ENCODE measurements at places on chromosomes 2 and 18.

- no peak for DNase-seq
These were observed 2.1 kb downstream of the DHRS9 start for GRCh38 chr2:169071455-169071854.

- DNase-seq = no peak
These were observed 120.0 kb downstream of the DOCK10 start for GRCh38 chr2:224922142-224922727.

DNA sequence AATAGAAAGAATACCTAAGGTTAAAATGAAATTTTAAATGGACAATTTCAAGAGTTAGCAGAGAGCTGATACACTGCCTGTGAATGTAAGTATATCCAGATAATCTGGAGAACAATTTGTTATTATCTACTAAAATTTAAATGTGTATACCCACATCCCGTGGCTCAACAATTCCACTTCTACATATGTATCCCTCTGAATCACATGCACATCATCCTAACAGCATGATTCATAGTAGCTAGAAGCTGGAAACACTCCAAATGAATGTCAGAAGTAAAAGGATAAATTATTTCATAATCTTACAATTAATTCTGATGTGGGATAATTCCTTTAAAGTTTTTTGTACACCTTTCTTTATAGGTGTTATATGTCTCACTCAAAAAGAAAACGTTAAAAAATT, 87.9 kb downstream of the CNTNAP5 start:
- DNase-seq = no peak

DNA sequence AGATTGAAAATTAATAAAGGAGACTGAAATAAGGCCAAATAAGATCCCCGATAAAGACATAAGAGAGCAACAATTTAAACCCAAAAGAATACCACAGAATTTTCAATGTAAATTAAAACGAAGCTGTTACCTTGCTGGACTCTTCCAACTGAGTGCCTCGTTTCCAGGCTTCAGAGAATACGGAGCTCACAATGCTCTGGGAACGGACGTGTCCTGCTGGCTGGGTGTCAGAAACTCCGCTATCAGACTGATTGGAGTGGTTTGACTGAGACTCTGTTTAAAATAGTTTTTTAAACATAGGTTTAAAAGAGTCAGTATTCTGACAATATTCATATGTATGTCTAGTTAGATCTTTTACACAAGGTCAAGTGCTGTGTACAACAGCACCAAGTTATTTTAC, 90.4 kb downstream of the RAPH1 start:
- no peak for DNase-seq

- DNase-seq = no peak
These were observed 474.8 kb downstream of the METTL4 start for GRCh38 chr18:2096551-2096950.

DNA sequence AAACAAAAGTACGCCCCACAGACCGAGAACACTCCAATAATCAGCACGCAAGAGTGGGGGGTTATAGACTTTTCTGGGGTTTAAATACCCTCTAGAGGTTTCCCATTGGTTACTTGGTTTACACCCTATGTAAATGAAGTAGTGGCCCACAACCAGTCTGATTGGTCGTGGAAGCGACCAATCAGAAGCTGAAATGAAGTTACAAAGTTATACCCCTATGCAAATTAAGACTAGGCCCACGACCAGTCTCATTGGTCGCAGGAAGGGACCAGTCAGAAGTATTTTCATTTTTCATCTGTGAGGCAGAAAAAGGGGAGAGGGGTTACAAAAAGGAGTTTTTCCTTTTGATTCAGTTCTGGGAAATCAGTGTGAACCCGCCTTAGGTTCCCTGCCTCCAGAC, 55.3 kb upstream of the YWHAQ start:
- no peak for DNase-seq

- DNase-seq = no peak
These were observed 212.6 kb upstream of the ACVR2A start for GRCh38 chr2:147632198-147632597.

DNA sequence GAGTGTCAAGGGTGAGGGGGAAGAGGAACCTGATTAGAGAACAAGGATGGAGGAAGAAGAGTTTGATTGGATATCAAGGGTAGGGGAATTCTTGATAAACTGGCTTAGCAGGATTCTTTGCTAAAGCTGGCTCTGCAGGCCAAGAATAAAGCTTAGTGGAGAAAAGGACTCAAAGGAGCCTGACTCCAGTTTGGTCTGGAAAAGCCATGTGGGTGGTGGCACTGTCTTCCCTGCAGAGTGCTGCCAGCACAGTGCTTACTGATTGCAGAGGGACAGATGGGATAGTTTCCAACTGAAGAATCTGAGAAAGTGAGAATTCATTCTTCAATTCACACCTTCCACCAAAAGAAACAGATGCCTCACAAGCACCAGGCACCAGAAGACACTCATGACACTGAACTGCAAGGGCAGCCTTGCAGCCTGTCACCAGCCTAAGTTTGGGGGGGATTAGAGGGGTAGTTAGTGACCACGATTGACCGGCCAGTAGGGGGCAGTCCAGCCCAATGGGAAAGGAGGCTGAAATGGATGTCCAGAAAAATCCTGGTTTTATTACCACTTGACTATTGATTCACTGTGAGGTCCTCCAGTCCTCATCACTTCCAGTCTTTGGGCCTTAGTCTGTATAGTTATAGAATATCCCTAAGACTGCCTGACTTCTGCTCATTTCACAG, 334.5 kb downstream of the SMAD2 start:
- no peak for DNase-seq

- DNase-seq = no peak
These were observed 25.2 kb downstream of the MOCOS start for GRCh38 chr18:36212301-36213171.

GRCh38 chr2:161412346-161412745, 3.8 kb upstream of the TBR1 start:
- DNase-seq = no peak

DNA sequence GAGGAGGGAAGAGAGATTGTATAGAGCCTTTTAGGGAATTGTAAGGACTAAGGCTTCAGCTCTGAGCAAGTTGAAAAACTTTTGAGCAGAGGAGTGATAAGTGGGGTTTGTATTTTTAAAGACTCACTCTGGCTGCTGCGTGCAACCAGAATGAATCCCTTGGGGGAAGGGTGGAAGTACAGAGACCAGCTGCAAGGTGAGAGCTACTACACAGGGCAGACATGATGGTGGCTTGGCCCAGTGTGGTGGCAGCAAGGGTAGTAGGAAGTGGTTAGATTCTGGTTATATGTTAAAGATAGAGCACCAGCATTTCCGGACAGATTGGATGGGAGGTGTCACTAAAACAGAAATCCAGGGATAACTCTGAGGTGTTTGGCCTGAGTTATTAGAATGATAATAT, 10.1 kb upstream of the SESTD1 start:
- DNase-seq = no peak

DNA sequence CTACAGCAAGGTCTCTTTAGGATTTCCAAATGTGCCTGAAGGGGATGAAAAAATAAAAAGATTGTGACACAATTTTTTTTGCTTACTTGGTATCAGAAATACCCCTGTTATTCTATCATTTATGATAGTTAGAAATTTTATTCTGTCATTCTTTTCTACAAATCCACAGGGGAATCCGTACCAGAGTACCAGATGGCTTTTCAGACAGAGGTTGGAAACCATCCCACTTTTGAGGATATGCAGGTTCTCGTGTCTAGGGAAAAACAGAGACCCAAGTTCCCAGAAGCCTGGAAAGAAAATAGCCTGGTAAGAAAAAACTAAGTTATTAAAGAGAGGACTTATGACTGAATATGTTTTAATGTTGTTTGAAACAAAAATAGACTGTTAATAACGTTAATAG, 92.6 kb upstream of the FAM117B start:
- DNase-seq = no peak

GRCh38 chr18:2138552-2138951, 432.8 kb downstream of the METTL4 start:
- no peak for DNase-seq

DNA sequence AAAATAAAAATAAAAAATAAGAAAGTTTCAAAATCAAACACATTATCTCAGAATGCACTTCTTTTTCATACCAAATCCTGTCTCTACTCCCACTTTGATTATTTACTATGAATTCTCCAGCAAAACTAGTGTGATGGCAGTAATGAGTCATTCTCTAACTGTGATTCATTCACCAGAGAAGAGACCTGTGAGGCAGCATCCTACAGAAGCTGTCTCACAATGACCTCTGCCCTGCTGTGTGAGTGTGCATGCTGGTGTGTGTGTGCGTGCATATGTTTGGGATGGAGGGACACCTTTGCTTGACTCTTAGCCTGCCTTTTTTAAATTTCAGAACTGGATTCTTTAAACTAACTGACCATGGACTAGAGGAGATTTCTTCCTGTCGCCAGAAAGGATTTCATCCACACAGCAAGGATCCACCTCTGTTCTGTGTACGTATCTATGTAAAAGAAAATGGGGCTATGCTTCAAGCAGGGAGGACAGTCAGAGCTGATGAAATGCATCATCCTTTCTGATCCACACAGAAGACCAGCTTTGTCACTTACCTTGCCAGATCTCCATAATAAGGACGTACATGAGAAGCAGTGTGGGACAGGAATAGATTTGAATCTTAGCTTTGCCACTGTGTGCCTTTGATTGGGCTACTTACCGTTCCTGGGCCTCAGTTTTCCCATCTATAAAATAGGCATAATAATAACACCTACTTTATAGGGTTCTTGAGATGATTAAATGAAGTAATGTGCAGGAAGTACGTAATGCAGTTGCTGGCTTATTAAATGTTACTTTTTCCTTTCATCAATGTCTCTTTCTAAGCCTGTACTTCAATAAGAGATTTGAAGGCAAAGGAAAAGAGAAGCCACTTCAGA, 31.2 kb downstream of the STAMBP start:
- DNase-seq = no peak
